ENCODE measurements at places on chromosomes 11 and 22.

DNA sequence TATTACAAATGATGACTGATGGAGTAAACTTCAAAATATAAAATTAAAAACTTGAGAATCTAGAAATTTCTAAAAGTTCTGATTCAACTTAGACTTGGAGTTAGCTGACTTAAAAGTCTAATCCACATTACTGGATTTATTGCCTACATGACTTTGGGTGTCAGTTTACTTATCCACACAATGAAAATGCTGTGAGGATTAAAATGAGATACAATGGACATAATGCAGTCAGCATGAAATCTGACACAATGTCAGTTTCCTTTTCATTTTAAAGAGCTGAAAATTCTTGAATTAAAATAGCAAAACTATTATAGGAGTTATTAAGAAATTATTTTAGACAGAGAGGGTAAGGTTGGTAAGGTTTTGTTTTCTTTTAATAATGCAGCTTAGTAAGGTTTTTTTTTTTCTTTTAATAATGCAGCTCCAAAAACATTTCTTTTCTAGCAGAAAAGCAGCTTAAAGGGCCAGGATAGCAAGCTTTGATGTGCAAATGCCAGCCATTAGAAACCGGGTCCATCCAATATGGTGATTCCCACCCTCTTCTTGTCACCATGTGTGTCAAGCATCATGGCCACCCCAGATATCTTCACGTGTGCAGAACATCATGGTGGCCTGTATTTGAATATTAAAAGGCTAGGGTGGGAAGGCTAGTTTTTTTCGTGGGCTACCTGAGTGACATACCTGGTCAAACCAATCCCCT, 18.9 kb downstream of the APIP start:
- DNase-seq, result no peak

GRCh38 chr22:32728291-32728690, 73.2 kb upstream of the TIMP3 start:
- DNase-seq, result no peak

DNA sequence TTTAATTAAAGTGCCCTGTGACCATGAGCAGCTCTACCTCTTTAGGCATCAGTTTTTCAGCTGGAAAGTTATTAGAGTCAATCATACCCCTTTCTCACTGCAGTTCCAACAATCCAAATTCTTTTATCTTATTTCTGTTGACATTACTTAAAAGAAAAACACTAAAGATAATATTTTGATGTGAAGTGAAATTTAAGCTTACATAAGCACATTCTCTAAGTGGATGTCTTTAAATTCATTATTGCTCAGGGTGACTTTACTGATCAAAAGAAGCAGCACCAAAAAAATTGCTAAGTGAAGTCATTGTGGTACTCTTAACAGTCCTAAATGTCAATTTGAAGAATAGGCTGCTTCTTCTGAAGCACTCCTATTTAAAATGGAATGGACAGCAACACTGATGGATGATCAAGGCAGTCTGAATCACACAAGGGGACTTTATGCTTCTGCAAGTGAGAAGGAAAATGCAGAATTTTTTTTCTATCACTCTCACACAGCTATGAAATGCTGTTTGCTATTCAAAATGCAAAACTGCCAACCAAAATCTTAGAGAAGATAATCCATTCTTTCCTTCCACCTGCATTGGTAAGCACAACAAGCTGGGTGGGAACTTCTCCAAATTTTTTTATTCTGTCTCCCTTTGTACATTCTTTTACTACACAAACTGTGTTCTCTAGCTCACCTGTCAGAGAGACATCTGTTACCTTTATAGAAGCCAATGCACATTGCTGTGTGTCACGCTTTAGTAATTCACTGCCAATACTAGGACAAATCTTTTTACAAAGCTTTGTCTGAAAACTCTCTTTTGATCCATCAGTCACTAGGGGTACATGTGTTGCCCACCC, 179.9 kb downstream of the GRIA4 start:
- no peak for DNase-seq

DNA sequence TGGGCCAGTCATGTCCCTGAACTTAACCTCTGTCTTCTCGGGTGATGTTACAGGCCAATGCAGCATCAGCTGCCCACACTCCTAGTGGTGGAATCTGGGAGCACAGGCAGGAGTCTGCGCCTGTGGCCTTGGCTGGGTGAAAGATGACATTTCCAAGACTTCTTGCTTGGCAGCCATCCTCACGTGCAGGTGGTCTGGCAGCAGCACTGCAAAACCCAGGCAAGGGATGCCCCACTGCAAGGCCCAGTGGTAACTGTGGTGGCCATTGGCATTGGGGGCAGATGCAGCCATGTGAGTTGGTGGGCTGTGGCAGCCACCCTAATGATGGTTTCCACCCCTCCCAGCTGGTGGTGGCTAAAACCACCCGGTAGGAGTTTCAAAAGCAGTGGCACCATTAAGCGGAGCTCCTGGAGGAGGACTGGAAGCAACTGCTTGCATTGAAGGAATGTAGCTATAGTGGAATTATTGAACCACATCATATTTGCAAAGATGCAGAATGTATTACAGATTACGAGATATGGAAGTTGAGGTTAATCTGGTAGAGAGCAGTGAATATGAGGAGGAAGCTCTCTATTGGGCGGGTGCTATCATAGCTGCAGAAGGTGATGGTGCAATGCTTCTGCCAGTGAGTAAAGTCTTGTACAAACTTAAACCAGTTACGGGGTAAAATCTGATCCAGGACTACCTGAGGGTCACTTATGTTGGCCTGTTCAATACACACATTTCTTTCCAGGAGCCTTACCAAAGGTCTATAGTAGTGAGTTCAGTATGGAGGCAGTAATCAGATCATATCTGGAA, 120.7 kb upstream of the TOP3B start:
- DNase-seq, result no peak

- DNase-seq, result no peak
Observed at GRCh38 chr11:132114185-132114584, 743.8 kb downstream of the NTM start.

GRCh38 chr11:65873318-65874156, 937 bp upstream of the EFEMP2 start:
- DNase-seq, result peak; percentile 94

- DNase-seq, result peak; percentile 62
Observed at GRCh38 chr11:129814244-129815014, 1.2 kb upstream of the TMEM45B start.

DNA sequence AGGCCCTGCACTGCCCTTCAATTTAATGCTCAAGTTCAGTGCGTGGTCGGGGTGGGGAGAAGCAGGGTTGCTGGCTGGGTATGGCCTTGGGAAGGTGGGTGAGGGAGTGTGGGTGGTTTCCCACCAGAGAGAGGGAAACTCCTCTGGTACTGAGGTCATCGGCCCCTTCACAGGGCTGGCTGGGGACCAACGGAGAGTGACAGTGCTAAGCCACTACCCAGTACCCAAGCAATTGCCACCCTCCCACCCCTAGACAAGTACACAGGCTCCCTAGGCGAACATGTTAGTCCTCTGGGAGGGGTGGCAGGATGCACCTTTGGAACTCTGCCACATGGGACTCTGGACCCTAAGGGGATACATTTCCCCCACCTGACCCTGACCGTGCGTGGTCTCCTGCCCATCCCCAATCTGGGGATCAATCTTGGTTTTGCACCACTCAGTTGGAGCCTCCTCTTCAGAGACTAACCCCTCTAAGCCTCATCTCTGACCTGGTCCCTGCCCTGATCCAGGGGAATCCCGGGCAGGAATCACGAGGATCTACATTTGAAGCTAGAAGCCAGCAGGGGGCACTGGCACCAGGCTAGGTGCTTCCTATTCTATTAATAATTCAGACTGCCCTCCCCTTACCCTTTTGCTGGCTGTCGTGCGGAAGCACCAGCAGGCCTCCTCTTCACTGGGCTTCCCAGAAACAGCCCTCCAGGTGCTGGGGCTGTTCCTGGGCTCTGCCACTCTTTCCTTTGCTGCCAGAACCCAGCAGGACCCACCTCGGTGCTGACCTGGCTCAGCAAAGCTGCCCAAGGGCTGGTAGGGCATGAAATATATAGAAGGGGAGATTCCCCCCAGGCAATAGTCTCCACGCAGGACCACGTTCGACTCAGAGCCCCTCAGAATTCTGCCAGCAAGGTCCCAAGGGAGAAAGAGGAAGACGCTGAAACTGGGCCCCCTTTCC, 377.7 kb downstream of the TENM4 start:
- DNase-seq, result no peak

DNA sequence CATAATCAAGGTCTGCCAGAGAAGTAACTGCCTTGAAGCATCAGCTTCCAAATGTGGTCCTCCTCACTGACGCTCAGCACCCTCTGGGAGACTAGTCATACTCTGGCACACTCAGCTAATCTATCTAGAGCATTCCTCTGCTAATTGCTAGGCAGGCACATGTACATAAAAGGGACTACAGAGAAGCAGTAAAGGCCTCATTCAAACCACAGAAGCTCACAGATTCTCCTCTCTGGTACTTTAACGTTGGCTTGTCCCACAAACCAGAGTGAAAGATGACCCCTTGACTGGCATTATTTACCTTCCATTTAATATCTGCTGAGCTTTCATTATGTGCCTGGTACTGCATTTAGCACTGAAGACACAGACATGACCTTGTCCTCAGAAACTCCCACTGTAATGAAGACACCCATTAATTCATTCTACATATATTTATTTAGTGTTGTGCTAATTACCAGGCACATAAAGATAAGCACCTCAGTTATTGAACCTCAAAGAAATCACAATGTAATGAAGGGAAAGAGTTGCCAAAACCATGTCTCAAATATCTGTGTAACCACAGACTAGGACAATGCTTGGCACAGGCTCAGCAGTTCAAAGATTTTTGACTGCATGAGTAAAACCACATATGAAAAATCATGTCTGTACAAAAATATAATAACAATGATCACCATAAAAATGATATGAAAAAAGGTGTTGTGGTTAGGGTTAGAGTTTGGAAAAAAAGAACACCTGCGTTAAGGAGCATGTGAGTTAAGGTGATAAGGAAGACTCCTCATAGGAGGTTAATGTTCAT, 550.4 kb downstream of the DLG2 start:
- no peak for DNase-seq

GRCh38 chr11:94142308-94143281, 14.0 kb downstream of the PANX1 start:
- no peak for DNase-seq

DNA sequence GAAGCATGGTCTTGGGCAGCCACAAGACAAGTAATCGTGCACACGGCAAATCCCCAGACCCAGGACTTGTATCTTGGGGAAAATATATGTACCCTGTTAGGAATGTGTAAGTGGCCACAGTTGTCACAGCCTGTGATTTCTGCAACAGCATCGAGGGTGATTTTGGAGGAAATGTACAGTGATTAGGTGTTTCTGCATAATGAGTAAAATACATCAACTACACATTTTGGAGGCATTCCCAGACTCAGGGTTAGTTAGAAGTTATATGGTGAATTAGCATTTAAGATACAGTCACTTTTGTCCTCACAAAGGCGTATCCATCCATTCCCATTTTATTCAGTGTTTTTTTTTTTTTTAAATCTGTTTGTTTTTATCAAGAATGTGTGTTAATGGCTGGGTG, 28.4 kb downstream of the SUSD2 start:
- DNase-seq, result no peak

GRCh38 chr11:9527481-9528135, 45.9 kb upstream of the WEE1 start:
- DNase-seq, result no peak

- no peak for DNase-seq
Observed at GRCh38 chr11:113016905-113017304, 55.7 kb downstream of the NCAM1 start.

GRCh38 chr11:39165021-39165420, 2294.4 kb downstream of the LRRC4C start:
- DNase-seq, result no peak

GRCh38 chr11:78188286-78189173, at the start of the genes KCTD21 and USP35:
Gene KCTD21 (minus strand): TSS chr11:78188626. CDS start chr11:78174554, 14,072 bp downstream.
Gene USP35 (plus strand): TSS chr11:78188919. CDS start chr11:78196246, 7,327 bp downstream.
- DNase-seq, result peak; percentile 91

DNA sequence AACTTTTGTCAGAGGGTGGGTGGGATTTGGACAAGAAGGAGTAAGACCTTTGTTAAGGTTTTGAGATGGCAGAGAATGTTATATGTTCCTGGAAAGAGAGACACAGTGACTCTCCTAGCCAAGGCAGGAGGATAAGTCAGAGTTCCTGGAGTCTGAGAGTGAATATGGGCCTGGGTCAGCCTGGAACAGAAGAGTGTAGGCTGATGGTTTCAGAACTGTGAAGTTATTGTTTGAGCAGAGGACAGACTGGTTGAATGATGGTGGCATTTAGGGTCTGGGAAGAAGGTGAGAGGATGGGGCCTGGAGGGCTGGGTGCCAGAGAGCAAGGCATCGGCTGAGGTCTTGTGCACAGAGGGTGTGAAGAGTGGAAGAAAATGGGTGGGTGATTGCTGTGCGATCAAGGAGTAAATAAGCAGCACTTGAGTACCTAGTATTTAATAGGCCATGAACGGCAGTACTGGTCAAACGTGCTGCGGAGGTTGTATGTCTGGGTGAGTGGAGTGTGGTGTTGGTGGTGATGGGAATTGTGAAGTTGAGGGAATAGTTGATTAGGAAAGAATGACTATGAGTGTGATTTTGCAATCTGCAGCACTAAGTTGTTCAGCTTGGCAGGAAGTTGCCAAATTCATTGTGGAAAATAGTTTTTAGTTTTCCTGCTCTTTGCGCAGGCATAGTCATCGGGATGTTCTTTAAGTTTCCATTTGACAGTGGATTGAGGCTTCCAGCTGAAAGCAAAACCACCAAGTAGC, 1.8 kb downstream of the PANX1 start:
- DNase-seq, result no peak

GRCh38 chr11:118485273-118485672, 42.0 kb upstream of the TTC36 start:
- no peak for DNase-seq

- no peak for DNase-seq
Observed at GRCh38 chr11:72735495-72736027, 16.6 kb downstream of the ARAP1 start.

GRCh38 chr11:66317723-66318599, 1.1 kb upstream of the CD248 start:
- DNase-seq, result no peak

DNA sequence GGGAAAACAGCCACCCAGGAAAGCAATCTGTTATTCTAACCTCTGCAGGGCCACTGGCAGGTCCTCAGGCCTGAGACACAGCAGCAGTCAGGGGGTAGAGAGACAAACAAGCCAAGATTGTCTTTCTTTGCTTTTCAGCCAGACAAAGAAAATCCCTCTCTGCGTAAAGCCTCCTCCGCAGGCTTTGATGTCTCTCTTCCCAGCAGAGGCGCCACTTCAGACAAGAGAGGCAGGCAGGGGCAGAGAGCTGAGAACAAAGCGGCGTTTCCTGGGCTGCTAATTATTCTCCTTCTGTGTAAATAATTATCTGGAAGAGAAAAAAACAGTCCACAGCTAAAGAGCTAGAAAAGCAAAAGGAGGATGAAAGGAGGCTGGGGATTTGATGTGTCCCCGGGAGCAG, 102.7 kb upstream of the SEZ6L start:
- no peak for DNase-seq

DNA sequence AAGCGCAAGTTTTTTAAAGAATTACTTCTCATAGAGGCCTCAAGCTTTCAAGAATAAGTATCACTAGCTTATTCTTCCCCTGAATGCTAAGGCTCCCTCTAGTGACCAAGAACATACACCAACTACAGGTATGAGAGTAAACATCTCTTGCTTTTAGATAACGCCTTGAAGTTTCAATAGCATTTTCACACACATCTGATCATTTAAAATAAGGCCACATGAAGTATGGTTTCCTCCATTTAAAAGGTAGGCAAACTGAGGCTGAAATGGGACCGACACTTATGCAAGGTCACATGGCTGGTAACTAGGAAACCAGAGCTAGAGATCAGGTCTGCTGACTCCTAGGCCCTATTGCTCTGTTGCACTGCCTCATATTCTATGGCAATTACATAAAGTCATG, 66.5 kb downstream of the CCDC34 start:
- no peak for DNase-seq

Measured in stimulated activated CD8-positive, alpha-beta memory T cell treated with anti-CD3 and anti-CD28 coated beads, Interleukin-2, amount 100 ng/mL, for 48 hours (primary cell).